Large intestine (tissue), 12 donors: ENCODE measurements at places on chromosomes 6 and 20. TPM values are rescaled to one million over a fixed set of nuclear protein-coding genes. Genes with fewer than 3 reads are reported as not detected.
A peak's percentile ranks its signal among the peaks of the same experiment; 100 is the strongest.

The SDHAF4 gene
- polyA plus RNA-seq: 13.4 TPM

The DDX39B gene
- 499 TPM for polyA plus RNA-seq

The NKX2-4 gene
- polyA plus RNA-seq: not detected

The ELOVL4 gene
- 3.3 TPM for polyA plus RNA-seq

The CNKSR3 gene
- polyA plus RNA-seq: 25.8 TPM

GRCh38 chr20:44010162-44010704 lies 95.6 kb downstream of the TOX2 start:
- no peak for DNase-seq

- no peak for DNase-seq
Measured at GRCh38 chr20:62087227-62087626, 21.5 kb upstream of the TAF4 start.

DNA sequence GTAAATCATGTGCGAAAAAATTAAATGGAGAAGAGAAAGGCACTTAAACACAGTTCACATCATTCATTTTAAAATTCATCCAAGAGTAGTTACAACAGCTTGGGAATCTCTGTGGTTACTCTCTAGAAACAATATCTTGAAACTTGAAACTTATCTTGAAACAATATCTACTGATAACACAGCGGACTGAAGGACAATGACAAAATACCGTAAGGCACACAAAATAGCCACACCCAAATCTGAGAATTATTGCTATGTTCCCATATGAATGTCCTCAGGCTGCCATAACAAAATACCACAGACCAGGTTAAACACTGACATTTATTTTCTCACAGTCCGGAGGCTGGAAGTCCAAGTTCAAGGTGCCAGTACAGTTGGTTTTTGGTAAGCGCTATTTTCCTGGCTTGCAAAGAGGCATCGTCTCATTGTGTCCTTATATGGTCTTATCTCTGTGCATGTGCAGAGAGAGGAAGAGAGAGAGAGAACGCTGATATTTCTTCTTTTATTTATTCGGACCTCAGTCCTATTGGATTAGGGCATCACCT lies 122.5 kb upstream of the BTBD3 start:
- DNase-seq: no peak

DNA sequence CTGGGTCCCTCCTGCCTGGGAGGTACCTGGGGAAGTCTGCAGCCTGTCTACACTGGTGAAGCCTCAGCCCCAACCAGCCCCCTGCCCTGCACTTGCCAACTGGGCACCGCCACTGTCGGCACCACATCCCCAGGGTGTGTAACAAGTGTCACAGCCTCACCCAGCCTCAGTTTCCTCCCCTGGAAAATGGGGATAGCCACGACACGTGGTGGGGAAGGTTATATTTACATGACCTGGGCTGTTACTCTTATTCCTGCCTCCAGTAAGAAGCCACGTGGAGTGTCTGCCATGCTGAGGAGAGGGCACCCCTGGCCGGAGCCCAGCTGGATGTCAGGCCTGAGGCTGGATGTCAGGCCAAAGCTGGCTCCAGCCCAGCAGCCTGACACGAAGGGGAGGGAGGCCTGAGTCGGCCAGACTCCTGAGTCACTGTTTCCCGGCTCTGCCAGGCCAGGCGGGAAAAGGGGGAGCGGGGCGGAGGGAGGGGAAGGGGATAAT lies 44.9 kb downstream of the SNAI1 start:
- no peak for DNase-seq

DNA sequence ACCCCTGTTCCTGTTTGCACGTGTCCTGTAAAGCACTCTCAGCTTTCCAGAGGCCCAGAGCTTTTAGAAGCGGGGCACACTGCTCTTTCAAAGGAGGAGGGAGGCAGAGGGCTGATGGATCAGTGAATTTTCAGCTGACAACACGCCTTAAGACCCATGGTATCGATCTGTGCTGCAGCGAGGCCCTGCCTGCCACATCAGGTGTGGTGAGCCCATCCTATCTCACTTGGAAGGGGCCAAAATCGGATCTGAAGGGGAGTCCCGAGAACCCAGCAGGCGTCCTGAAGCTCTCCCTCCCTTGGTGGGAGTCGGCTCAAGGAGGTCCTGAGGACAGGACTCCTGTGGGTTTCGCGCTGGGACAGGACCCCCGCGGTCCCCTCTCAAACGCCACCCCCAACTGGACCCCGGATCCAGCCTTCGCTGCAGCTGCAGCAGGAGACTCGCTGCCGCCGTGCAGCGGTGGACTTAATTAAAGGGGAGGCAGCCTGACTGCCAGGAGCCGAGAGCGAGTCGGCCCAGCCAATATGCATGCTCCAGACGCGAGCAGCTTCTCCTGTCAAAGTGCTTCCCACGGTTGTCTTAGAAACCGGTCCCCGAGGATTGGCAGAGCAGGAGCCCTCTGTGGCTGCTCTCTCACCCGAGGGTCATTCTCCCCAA lies 580.0 kb upstream of the ZNF337 start:
- DNase-seq: no peak

DNA sequence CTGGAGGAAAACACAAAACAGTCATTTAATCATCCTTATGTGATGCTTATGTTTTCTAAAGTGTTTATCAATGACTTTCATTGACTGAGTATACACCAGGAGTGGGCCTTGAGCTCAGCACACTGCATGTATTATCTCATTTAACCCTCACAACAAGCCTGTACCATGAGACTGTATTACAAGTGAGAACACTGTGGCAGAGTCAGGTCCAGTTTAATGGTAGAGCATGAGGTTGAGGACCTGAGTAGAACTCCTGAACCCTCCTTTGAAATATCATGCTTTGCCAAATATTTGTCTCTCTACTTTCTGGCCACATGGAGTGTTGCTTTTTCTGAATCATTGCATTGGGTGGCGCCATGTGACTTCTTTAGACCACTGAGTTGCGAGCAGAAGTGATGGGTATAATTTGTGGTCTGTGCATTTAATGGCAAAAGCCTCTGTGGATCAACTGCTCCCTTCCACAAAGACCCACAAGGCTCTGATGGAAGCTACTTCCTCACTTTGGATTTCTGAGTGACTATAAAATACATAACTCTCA lies 65.0 kb upstream of the SIRPG start:
- no peak for DNase-seq

- no peak for DNase-seq
Measured at GRCh38 chr20:58584881-58585752, 66.0 kb upstream of the STX16 start.

- DNase-seq: peak; percentile 96
Measured at GRCh38 chr20:59825944-59826759, 107.3 kb downstream of the SYCP2 start.

GRCh38 chr20:63154395-63154794 lies 61.5 kb downstream of the YTHDF1 start:
- DNase-seq: no peak

GRCh38 chr6:169450097-169450496 lies 196.5 kb upstream of the THBS2 start:
- no peak for DNase-seq

GRCh38 chr6:29661071-29661470 lies 4.2 kb downstream of the MOG start:
- no peak for DNase-seq

GRCh38 chr20:44552050-44552449 lies 30.2 kb upstream of the SERINC3 start:
- DNase-seq: no peak
